ENCODE measurements at places on chromosomes 6 and 20.
A peak's percentile ranks its signal among the peaks of the same experiment; 100 is the strongest.

DNA sequence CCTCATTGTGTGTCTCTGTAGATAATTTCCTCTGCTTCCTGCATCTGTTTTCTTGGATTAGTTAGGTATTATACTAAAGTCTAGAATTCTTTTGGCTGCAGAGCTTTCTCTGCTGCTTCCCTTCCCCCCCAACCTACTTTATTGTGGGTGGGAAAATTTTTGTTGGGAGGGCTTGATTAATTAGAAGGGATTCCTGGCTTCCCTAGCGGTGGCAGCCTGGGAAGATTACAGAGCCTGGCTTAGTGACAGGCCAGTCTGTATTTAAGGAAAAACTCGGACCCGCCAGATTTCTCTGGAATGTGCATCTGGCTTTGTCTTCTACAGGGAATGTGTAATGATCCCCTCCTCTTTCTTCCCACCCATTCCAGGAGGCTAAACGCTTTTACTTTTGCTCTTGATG, 31.2 kb downstream of the SLX4IP start:
- no peak for DNase-seq

- no peak for DNase-seq
Measured at GRCh38 chr6:17454316-17455005, 61.1 kb downstream of the CAP2 start.

GRCh38 chr20:42656130-42656529, 533.6 kb downstream of the PTPRT start:
- DNase-seq = no peak

DNA sequence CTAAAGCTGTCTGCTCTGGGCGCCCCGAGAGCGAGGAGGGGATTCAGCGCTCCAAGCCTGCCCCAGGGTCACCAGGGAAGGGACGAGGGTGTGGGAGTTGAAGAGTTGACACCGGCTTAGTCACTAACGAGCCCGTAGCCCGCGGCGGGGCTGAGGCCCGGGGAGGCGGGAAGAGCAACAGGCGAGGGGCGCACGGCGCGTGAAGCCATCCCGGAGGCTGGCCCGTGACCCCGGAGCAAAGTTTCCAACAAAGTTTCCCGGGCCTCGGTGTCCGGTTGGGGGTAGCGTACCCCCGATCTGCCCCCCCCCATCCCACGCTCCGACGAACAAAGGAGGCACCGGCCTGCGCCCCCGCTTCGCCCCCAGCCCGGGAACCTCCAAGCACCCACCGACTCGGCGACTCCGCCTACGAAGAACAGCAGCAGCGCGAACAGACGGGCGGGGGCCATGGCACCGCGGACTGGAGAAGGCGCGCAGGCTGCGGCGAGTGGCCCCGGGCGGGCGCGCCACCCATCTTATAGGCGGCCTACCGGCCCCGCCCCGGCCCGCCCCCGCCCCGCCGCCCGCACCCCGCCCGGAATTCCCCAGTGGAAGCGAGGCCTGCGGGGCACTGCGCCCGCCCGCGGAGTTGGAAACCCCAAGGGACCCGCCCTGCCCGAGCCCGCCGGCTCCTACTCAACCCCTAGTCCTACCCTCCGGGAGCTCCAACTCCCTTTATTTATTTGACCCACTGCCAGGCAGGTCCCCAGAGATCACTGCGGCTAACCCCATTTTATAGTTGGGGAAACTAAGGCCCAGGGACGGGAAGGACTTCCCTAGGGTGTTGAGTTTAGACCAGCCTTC, at the start of gene SDC4:
Gene SDC4, minus strand, starts transcription at position 489 of the 843 bp plus-strand sequence. Its CDS starts 40 bp downstream, at position 449.
- peak; percentile 45 for DNase-seq

- DNase-seq = no peak
Measured at GRCh38 chr6:72132851-72133250, 246.5 kb downstream of the RIMS1 start.

DNA sequence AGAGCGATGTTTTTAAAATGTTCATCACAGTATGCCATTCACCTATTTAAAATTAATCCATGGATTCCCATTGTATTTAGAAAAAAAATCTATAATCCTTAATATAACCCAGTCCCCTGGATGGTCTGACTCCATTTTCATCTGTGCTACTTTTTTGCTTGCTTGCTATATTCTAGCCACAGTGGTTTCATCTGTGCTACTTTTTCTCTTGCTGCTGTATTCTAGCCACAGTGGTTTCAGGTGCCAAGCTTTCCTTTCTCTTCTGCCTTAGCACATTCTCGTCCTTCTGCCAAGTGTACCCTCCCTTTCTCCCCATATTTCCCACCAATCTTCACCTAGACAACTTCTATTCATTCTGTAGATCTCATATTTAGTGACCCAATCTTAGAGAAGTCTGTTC, 33.3 kb upstream of the SOX4 start:
- no peak for DNase-seq

DNA sequence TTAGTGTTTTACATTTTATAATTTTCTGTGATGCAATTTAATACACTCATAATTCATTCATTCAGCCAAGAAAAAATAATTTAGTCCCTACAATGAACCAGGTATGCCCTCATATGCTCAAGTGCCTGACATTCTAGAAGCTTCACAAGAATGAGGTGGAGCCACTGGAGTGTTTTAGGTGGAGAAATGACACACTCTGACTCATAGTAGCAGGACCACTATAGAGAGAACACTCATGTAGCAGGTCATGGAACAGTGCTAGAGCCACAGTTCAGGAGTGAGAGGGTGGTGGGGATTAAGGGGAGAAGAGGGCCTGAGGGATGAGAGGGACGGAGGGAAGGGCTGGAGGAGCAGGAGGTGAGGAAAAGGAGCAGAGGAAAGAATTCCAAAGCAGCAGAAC, 1.4 kb upstream of the HLA-G start:
- DNase-seq = no peak

DNA sequence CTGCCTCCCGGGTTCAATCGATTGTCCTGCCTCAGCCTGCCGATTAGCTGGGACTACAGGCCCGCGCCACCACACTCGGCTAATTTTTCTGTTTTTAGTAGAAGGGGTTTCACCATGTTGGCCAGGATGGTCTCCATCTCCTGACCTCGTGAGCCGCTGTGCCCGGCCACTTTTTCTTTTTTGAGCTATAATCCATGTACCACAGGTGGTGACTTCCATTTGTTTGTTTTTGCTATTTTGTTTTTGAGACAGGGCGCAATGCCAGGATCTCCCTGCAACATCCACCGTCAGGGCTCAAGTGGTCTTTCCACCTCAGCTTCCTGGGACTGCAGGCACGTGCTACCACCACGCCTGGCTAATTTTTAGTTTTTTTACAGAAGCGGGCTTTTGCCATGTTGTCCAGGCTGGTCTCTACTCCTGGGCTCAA, 8.5 kb downstream of the HSPA1B start:
- no peak for DNase-seq

DNA sequence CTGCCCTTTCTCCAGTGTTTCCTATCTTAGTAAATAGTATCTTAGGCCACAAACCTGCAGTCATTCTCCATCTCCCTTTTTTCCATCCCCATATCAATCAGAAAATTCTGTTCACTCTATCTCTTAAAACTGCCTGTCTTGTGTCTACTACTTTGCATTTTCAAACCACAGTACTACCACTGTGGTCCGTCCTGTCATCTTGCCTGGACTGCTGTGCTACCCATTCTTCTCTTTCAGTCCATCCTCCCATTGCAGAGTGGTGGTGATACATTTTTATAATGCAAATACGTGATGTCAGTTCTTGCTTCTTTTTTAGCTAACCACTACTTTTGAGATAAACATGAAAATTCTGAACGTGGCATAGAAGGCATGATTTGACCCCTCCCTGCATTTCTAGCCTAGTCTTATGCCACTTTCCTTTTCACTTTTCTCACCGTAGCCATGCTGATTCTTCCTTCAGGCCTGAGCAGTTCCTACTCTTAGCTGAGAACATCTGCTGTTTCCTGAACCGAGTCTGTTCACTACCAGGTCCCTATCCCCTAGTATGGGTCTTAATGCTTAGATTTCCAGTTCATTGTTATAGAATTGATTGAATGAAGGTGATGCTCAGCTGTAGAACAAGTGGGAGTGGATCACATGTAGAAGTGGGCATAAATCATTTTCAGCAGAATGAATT, 13.8 kb downstream of the TBPL1 start:
- no peak for DNase-seq

DNA sequence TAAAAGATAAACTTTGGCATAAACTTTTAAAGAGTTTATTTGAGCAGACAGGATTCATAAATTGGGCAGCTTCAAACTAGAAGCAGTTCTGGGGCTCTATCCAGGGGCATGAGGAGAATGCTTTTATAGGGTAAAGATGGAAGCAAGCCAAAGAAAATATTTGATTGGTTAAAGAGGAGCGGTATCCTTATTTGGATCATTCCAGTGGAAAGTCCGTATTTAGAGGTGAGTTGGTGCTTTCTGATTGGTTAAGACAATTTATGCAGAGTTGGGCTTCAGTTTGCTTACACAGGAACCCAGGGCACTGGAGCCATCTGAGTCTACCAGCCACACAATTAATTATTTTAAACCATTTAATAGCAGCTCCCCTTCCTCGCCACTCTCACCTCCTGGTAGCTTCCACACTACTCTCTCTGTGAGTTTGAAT, 37.9 kb upstream of the RNF217 start:
- DNase-seq = no peak

DNA sequence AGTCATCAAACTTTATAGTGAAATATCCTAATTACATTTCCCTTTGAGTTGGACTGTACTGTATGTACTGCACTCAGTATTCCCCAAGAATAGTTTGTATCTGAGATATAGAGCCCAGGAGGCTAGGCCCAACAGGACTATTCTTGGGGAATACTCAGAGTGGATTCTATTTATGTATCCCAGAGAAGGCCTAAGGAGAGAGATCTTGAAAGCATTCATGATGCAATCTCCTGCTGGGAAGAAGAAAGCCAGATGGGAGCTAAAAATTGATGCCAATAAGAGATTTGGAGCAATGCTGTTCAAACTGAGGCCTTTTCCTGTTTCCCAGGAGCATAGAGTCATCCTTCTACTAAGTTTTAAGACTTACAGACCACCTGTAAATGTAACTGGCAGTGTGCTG, 452.1 kb upstream of the PLCB4 start:
- no peak for DNase-seq

GRCh38 chr20:23654717-23655116, 17.0 kb upstream of the CST3 start:
- no peak for DNase-seq

DNA sequence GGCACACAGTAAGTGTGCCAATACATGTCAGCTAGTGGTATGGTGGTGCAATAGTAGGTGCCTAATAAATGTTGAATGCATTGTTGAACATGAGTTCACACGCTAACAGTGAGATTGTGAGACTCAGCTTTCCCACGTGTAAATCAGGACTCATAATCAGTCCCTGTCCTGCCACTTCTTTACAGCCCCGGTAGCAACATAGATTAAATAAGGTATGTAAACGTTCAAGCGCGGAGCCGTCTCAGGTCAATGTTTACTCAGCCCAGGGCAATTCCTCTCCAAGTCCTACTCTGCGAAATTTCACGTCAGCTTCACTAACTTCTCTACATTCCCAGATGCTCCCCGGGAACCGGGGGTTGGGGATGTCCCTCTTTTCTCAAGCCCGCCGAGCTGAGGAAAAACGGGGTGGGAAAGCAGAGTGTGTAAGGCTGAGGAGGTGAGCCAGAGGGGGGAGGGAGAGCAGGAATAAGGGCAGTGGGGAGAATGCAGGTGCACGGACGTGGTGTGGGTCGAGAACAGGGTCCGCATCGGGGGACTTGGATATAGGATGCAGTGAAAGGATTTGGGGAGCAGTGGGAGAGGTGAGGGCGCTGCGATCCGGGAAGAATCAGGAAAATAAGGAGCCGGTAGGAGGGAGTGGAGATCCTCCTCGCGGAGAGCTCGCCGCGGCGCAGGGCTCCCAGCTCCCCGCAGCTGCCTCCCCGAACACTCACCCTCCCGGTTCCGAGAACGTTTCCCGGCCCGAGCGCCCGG, 544 bp upstream of the TP53INP2 start:
- no peak for DNase-seq

- no peak for DNase-seq
Measured at GRCh38 chr6:30599625-30600324, 17.3 kb downstream of the PPP1R10 start.

GRCh38 chr6:33704215-33705066, 7.1 kb downstream of the UQCC2 start:
- no peak for DNase-seq

DNA sequence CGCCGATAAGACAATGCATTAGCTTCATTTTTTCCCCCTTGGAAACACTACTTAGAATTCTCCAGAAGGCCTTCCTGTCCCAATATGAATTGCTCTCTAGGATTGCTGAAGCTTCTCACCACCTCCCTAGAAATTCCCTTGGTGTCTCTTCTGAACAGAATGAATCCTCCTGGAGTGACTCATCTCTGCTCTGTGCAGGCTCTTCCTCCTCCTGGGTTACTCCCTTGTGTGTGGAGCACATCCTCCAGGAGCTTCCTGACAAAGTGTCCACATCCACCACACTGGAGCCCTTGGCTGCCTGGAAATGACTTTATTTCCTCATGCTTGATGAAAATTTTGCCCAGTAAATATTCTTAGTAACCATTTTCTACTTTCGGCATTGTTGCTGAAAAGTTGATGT, 54.4 kb downstream of the DTNBP1 start:
- DNase-seq = no peak

DNA sequence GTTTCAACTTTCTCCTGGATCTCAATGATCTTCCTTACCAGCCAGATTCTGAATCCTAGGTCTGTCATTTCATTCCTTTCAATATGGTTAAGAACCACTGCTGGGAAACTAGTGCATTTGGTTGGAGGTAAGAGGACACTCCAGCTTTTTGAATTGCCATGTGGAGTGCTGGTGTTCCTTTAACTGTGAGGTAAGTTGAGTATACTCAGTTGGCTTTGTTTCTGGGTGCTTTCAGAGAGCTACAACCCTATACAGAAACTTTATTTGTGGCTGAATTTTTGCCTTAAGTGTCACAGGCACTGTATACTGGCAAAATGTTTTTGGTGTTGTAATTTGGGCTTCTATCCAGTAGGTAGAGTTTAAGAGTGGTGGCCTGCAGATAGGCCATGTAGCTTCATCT, 175.8 kb downstream of the TBC1D32 start:
- no peak for DNase-seq

DNA sequence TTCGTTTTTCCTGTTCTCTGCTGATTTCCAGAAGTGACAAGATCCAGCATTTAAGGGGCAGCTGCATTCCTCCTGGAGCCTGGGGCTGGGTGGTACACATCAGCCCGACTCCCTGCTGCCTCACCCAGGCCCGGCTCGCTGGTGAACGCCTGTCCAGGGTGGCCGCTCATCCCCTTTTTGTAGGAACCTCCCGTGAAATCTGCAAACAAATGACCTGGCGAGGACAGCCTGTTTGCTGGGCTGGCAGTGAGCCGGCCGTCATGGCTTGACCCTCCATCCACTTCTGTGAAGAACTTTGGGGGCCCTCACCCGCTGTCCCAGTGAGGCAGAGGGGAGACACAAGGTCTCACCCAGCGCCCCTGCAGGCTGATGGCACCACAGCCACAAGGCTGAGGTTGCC, 39.0 kb downstream of the PYGB start:
- no peak for DNase-seq

GRCh38 chr6:146389740-146390139, 153.9 kb upstream of the RAB32 start:
- no peak for DNase-seq

DNA sequence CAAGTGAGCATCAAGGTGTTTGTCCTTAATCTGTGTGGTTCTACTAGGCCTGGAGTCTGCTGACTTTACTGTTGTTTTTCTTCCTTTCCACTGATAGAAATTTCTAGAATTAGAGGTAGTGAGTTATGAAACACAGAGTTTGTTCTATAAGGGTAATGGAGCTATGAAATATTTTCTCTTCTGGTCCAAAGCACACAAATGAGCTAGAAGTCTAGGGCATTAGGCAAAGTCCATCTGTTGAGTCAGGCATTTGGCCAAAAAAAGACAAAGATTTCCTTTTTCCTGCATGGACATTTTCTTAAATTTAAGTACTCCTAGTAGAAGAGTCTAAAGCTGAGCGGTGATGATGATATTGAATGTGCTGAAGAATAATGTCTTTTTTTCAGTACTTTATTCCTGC, 174.3 kb upstream of the STXBP5 start:
- DNase-seq = no peak

Measured in stimulated activated CD4-positive, alpha-beta T cell treated with anti-CD3 and anti-CD28 coated beads, Interleukin-1b, Interleukin-23, amount 100 ng/mL, for 1 hour (primary cell).